ENCODE measurements at places on chromosomes 1 and 21.

GRCh38 chr1:11158720-11159321, 30.3 kb upstream of the ANGPTL7 start:
- DNase-seq: no peak

- DNase-seq: no peak
These were observed 55.8 kb downstream of the IARS2 start for GRCh38 chr1:220149742-220150141.

DNA sequence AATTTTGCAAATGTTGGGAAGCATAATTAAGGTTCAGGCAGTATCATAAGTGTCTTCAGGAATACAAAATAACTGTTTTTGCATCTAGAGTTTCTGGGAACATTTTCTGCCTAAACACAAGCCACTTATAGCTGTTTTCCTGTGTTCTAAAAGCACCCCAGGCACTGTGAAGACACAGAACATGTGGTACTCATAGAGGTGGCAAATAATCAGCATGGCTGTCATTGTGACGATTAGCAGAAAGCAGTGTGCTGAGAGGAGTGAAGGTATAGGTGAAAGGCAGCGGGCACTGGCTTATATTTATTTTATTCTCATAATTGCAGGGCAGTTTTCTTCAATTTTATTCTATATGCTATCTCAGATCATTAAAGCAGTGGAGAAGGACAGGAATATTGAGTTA, 119.6 kb downstream of the LRRC53 start:
- no peak for DNase-seq

DNA sequence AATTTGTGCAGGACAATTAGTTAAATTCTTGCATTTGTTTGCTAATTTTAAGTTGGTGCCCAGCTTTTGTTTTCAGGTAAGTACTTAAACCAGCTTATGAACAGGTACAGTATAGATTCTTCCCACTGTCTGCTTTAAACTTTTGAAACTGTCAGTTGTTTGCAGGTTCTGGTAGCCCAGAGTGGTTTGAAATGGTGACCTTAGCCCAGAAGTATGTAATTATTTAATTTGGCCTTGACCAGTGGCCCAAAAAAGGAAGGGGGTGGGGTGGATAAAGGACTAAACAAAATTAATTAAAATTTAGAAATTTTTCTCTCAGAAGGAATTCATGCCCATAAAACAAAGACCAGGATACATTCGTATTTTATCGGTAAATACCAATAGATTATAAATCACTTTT, 69.0 kb downstream of the PTBP2 start:
- no peak for DNase-seq

DNA sequence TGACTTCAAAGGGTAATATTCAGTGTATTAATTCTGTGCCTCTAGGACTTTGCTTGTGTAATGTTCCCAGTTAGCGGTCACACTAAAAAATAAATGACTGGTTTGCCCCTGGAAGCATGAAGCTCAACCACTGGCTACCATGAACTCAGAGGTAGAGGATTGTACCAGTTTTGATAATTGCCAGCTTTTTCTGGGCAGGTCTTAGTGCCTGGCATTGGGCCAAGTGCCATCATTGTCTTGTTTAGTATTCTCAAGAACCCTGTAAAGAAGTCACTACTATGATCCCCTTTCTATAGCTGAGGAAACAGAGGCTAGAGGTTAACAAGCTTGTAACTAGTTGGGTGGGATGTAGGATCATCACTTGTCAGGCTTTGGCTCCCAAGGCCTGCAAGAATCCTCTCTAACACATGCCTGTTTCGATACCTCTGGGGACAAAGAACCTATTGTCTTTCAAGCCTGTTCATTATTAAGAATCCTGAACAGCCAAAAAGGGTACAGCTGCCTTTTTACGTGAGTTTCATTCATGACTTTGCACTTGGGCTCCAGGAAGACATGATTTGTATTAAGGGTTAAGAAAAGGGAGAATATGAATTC, 121.9 kb upstream of the JUN start:
- no peak for DNase-seq

GRCh38 chr1:66402194-66402593, 131.8 kb upstream of the SGIP1 start:
- DNase-seq: no peak

- DNase-seq: no peak
These were observed 97.3 kb upstream of the SYT6 start for GRCh38 chr1:114250683-114251572.

DNA sequence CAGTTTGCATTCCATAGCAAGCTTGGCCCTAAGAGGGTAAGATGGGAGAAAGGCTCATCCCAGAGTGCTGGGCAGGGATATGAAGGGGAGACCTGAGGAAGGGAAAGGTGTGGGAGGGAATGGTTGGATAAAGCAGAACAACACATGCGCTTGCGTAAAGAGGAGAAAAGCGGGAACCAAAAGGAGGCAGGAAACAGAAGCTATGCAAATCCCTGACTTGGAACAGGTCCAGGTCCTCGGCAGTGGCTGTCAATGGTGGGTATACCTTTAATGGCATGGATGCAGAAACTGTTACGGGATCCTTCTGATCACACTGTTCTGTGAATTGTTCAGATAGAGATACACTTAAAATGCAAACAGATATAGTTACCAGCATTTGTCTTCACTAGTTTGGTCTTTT, 455.6 kb downstream of the SIPA1L2 start:
- DNase-seq: no peak

DNA sequence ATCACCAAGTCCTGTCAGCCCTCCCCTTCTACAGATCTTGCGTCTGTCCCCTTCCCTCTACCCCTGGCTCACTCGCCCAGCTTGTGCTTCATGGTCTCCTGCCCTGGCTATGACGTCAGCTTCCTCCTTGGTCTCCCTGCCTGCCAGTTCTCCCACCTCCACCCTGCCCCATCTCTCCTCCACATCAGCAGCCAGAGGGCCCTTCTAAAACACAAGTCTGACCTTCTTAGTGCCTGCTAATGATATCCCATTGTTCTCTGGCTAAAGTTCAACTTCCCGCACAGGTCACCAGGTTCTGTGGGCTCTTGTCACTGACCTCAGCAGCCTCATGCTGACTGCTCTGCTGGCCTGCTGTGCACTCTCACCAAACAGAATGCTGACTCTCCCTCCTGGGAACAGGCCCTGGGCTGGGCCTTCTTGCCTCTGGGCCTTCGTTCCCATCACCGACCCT, 24.7 kb upstream of the MYCL start:
- DNase-seq: no peak

DNA sequence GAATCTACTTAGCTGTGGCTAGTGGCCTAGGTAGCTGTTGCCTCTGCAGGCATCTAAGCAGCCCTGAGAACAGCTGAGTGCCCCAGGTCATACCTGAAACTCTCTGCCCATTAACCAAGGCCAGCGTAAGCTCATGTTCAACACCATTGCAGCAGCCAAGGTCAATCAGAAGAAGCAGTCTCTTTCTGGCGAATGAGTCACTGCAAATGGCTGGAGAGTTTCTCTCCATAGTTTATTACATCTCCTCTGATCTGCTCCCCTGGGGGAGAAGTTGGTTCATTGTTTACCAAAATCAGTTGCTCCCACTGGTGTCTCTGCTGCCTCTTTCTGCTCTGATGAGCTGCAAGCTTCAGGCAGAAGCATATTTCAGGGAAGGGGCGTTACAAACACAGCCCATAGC, 6.9 kb upstream of the BCL9 start:
- DNase-seq: no peak

DNA sequence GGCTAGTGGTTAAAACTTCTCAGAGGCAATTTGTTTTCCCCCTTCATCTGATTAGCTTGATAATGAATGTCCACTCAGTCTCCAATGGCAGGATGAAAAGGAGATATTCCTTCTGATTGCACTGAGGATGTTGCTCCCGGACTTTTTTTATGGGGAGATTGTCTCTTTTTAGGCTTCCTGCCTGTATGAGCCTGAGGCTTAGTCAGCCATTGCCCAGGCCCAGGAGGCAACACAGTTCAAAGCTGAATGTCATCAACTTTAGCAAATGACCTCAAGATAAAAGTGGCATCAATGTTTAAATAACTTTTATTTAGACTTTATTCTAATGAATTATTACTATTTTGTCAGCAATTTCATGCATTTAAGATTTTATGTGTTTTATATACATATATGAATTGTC, 162.9 kb upstream of the PTBP2 start:
- no peak for DNase-seq

- DNase-seq: no peak
These were observed 2.5 kb downstream of the PRDX6 start for GRCh38 chr1:173479649-173480048.

DNA sequence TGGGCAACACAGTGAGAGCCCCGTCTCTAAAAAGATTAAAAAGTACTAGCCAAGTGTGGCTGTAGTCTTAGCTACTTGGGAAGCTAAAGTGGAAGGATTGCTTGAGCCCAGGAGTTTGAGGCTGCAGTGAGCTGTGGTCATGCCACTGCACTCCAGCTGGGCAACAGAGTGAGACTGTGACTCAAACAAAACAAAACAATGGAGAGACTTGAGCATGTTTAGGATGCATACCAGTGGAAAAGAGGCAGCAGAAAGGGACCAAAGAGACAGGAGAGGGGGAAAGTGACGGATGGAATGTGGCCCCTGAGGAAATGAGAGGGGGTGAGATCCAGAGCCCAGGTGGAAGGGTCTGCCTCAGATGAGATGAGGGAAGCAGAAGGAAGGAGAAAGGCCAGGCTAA, 358.9 kb downstream of the RPS6KC1 start:
- no peak for DNase-seq

DNA sequence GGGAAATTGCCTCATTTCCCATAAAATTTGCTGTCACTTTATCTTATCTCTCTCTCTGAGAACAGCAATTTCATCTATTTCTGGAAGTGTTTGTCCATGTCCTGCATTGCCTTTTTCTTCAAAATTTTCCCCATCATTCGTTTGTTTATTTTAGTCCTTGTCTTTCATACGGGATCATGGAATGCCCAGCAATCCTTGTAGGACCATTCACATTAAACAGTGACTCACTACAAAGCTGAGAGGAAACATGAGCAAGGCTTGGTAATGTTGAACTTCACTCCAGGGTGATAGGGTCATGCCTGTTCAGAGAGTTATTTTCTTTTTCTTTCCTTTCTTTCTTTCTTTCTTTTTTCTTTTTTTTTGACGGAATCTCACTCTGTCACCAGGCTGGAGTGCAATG, 32.2 kb upstream of the HNRNPU start:
- DNase-seq: no peak

DNA sequence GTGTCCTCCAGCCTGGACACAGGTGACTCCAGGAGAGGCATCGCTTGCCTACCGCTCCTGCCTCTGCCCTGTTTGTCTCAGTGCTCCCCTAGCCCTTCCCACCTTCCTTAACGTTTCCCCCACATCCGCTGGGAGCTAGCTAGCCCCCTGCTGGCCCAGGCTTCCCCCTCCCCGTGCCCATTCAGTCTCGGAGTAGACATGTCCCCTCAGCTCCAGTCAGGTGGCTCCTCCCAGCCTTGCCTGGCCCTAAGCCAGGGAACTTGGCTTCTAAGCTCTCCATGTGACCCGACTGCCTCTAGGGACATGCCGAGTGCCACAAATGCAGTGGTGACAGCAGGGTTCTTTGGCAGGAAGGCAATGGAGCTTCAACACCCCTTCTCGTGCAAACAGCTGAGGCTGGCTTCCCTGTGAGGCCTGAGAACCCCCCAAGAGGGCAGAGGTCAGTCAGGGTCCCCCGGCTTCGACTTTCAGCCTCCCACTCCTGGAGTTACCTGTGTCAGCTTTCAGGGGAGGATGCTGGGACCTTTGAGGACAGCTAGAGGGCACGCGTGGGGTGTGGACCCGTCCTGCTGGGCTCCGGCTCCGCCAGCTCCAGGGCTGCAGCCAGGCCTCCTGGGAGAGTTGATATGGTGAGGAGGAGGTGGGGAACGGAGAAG, 16.2 kb downstream of the DRAXIN start:
- no peak for DNase-seq

DNA sequence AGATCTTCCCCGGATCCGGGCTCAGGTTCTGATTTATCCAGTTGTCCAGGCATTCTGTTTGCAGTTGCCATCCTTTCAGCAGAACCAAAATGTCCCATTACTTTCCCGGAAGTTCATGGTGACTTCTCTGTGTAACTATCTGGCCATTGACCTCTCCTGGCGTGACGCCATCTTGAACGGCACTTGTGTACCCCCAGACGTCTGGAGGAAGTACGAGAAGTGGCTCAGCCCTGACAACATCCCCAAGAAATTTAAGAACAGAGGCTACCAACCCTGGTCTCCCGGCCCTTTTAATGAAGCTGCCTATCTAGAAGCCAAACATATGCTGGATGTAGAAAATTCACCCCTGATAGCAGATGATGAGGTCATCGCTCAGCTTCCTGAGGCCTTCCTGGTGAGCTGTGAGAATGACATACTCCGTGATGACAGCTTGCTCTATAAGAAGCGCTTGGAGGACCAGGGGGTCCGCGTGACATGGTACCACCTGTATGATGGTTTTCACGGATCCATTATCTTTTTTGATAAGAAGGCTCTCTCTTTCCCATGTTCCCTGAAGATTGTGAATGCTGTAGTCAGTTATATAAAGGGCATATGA, 22.4 kb downstream of the AADACL4 start:
- DNase-seq: no peak

DNA sequence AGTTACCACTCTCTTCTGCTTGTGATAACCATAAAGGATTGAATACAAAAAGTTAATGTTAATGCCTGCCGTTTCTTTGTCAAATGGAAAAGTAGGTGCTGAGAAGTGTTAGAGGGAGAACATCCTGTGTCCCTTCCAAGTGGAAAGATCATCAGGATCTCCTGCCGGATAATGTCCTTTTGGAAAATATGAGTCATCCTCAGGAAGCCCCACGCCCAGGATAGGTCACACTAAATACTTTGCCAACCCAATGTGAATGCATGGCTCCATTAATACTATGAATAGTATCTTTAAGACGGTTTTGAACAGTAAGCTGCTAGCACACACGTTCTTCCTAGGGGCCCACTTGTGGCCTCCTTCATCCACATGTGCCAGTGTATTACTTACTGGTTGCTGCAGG, 279.5 kb downstream of the ZNF326 start:
- no peak for DNase-seq

DNA sequence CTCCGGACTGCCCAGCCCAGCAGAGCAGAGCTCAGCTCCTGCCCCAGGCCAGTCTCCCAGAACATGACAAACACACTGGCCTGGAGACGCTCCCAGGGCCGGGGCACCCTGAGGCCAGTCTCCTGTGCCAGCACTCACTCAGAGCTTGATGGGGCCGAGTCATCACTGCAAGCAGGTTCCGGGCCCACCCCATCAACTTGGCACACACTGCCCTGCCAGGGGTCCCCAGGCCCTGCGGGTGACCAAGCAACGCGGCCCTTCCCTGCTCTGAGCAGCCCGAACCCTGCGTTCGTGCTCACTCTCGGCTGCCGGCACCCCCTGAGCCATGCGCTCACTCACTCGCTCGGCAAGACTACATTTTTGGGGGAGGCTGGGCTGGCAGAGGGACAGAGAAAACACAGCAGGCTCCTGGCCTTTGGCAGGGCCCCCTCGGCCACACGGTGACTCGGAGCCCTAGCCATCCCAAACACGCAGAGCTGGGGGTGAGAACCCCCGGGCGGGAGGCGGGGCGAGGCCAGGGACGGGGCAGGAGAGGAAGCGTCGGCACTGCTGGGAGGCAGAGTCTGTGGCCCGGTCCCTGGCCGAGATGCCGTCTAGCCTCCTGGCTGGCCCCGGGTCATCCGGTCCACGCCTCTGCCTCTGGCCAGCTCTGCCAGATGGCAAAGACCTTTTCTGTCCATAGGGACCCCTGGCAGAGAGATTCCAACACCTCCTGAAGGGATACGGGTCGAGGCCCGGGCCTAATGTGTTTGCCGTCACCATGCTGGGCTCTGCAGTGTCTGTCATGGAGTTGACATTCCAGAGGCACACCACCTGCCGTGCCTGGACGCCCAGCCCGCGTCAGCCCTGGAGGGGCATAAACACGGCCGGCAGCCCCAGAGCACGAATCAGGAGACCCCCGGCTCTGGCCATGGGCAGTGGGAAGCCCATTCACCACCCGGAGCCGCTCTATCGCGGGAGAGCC, 68.0 kb downstream of the MEGF6 start:
- DNase-seq: no peak

- DNase-seq: no peak
These were observed 31.6 kb upstream of the AJAP1 start for GRCh38 chr1:4622821-4623220.
